Activated naive CD8-positive, alpha-beta T cell treated with anti-CD3 and anti-CD28 coated beads, Interleukin-2, amount 50 U/mL, for 24 hours (primary cell): ENCODE measurements at places on chromosomes 11 and 22.

DNA sequence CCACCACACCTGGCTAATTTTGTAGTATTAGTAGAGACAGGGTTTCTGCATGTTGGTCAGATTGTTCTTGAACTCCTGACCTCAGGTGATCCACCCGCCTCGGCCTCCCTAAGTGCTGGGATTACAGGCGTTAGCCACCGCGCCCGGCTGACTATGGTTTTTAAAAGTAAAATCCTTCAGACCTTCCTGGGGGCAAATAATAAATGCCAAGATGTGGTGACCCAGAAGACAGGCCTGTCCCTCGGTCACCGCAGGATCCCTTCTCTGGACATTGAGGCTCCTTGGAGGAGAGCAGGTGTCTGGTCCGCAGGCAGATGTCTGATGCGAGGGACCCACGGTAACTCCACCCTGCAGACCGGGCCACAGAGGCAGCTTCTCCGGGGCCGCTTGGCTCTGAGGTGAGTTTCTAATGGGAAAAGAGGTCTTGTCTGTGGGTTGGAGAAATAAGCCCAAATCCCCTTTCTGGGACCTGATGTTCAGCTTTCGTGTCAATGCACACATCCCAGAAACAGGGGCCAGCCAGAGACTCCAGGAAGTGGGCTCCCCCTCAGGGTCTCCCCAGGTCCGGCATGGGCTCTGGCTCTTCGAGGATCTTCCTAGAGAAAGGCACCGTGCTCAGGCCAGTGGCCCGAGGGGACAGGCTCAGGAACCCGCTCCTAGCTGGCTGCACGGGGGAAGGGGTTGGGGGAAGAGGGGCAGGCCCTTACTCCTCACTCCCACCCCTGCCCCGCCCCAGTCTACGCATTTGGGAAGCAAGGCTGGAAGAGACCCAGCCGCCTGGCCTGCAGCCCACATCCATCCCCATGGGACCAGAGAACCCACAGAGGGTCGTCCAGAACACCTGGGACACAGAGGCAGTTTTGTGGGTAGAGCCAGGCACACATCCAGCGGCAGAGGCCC is 100.6 kb downstream of the WNT7B start:
- no peak for DNase-seq

DNA sequence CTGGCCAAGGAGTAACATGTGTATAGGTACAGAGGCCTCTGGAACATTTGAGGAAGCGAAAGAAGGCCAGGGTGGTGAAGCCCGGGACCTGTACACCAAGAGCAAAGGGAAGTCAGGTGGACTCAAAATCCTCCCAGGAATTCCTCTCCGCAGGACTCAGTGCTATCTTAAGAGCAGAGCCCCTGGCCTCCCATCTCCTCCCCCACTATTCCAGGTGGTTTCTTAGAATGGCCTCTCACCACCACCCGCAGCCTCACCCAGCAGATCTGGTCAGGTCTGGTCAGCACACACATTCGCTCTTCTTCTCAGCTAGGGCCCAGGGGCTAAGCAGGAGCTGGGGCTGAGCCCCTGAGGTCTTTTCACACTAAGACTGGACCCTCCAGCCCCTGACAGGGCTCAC is 59.1 kb downstream of the SCGB1A1 start:
- DNase-seq, result no peak

DNA sequence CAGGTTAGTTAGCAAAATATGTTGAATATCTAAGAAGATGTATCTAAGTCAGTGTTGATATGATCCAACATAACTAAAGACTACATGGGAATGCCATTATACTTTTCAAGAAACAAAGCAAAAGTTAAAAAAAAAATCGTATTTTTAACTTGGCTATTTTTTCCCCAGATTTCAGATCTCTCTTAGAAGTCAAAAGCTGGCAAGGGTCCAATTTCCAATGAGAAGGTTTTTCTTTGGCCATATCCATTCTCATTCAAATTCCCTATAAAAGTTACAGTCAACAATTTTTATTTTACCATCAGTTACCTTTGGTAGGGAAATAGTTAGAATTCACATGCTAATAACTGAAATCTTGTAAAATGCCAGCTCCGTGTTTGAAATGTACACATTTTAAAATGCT is 70.5 kb upstream of the FAT3 start:
- no peak for DNase-seq

DNA sequence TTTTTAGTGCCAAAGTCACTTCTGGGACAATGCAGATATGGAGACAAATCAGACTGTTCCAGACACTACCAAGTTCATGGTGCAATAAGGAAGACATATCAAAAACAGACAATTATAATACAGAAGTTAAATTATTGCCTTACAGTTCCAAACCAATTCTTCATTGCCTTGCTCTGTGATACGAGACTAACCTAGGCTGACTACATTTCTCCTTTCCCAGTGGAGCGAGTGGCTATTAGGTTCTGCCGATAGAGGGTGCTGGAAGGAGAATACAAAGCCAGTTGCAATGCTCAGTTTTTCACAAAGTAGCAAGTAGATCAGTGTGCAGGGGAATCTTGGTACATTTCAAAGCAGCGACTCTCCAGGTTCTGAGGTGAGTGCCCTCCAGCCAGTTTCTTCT is 67.8 kb downstream of the FAM168A start:
- DNase-seq, result no peak

DNA sequence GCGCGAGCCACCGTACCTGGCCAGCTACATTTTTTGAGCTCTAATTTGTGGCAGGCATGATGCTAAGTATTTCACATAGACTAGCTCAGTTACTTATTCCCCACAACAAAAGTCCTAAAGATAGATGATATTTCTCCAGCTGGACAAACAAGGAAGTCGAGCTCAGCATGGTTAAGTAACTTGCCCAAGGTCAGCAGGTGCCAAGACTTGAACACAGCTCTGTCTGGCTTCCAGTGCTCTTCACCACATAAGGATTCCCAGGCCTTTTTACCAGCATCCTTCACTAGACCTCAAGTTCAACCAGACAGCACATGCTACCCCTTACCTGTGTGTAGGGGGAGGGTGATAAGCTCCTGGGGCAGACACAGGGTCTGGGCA is 177.3 kb upstream of the NCAM1 start:
- DNase-seq, result no peak

DNA sequence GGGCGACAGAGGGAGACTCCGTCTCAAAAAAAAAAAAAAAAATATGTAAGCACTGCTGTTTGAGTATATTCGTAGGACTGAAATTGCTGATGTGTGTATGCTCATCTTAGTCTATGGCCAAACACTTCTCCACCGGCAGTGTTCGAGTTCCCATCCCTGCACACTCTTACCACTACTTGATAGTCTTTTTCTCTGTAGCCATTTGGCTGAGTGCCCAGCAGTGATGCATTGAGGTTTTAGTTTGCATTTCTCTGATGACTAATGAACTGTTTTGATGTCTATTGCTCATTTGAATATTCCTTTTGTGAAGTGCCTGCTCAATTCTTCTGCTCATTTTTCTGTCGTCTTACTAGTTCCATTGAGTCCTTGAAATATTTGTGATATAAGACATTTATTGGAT is 1.9 kb downstream of the TIRAP start:
- peak; percentile 89 for DNase-seq

DNA sequence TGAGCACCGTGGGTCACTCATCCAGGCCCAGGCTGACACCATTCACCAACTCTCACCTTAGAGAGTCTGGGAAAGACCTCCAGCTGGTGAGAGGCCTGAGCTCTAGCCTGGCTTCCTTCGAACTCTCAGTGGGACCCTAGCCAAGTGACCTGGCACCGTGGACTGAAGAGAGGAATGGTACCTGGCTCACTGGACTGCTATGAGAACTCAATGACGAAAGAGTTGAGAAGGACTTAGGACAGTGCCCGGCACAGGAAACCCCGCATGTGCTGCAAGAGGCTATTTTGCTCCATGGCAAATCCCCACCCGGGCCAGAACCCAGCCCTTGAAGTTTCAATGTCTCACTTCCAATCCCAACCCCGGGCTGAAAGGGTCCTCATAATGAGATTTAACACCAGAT is 605 bp upstream of the RAPSN start:
- DNase-seq, result no peak

GRCh38 chr11:15119826-15120225 is 5.1 kb downstream of the INSC start:
- DNase-seq, result no peak

GRCh38 chr22:43969021-43969878 is 14.0 kb downstream of the SAMM50 start:
- DNase-seq, result no peak

GRCh38 chr11:86941077-86941870 is 13.9 kb downstream of the FZD4 start:
- DNase-seq, result no peak

GRCh38 chr22:49824936-49825335 is 2.7 kb downstream of the BRD1 start:
- no peak for DNase-seq

DNA sequence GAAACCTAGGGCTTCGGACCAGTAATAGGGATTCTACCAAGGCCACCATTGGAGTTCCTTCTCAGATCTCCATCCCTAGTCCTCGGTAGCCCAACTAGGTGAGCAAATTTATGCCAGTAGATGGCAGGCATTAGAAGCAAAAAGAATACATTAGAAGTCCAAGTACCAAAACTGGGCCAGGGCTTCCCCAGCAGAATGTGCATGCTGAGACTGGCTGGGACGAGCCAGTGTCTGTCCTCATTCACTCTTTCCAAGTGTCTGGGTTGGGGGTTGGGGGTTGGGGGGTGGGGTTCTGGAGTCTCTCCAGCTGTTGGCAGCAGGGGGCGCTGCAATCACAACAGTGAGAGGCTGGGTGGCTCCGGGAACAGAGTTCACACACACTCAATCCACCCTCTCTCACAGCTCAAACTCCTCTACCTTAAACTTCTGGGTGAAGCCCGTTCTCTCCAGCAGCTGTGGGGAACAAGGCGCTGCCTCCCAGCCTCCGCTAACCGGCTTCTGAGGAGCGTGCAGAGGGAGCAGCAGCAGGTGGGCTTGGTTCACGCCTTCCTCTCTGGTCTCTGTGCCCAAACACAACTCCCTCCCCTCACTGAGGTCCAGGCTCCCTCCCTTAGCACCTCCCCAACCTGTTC is 57.5 kb downstream of the BTG4 start:
- peak; percentile 82 for DNase-seq

DNA sequence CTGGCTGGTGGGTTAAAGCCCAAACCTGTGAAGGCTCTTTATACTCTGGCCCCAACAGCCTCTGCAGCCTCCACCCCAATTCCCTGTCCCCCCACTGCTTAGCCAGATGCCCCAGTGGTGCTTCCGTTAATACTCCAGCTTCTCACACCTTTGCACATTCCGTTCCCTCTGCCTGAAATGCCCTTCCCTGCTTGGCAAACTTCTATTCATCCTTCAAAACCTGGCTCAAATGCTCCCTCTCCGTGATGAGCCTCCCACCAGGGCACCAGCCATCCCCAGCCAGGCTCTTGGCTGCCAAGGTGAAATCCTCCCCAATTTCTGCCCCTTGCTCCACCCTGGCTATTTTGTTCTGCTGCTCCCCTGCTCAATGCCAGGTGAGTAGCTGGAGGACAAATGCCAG is 12.5 kb upstream of the FADS3 start:
- no peak for DNase-seq

- DNase-seq, result no peak
Measured at GRCh38 chr11:112212290-112212689, 13.9 kb upstream of the PTS start.

DNA sequence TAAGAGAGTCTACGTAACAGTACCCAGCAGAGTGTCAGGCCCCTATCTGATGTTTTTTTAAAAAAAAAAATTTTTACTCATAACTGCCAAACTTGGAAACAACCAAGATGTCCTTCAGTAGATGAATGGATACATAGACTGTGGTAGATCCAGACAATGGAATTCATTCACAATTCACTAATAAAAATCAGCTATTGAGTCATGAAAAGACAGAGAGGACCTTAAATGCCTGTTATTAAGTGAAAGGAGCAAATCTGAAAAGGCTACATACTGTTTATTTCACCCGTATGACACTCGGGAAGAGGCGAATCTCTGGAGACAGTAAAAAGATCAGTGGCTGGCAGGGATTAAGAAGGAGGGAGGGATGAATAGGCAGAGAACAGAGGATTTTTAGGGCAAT is 541.4 kb upstream of the TENM4 start:
- no peak for DNase-seq

GRCh38 chr11:78731027-78731426 is 156.4 kb upstream of the NARS2 start:
- DNase-seq, result no peak
